Foreskin fibroblast (primary cell): ENCODE measurements at places on chromosomes 11 and 22.

- DNase-seq, result no peak
Observed at GRCh38 chr11:25755918-25756584, 575.9 kb upstream of the ANO3 start.

DNA sequence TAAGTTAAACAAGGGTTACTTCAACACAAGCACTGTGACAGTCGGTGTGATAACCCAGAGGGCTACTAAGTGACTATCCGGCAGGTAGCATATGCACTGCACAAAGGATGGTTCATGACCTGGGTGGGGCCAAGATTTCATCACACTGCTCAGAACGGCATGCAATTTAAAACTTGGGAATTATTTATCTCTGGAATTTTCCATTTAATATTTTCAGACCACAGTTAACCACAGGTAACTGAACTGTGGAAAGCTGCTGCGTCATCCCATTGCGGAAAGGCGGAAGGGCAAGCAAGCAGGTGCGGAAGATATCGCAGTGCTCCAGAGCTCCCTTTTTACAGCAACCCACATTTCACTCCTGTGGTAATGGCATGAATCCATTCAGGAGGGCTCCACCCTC is 540.8 kb downstream of the INSC start:
- no peak for DNase-seq

DNA sequence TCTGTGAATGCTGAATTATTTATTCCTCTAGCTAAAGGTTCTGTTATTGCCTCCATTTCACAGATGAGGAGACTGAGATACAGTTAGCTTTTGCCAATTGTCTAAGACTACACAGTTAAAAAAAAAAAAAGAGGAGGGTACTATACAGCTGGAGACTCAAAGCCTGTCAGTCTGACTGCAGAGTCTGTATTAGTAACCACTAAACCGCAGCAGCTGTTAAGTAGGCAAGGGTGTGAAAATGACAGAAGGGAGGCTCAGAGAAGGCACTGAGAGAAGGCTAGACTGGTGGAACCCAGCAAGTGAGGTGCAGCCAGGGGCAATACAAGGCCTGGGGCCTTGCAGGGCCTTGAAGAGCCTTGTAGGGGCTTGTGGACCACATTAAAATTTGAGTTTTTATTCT is 181.2 kb downstream of the CSNK2A3 start:
- DNase-seq, result no peak

DNA sequence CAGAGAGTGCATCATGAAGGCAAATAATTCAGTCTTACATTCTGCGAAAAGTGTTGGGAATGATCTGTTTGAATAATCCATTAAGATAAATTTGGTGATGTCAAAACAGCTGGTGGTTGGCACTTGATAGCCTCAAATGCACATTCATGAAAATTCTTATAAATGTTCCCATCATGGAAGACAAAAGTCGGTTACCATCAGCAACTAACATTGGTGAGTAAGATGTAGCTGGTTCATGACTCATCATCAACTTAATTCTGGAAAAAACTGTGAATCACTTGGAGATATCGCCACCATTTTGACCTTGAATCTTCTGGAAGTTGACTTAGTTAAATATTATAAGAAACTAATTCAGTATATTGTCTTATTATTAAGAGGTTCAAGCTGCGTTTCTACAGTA is 11.2 kb downstream of the CRYBB1 start:
- no peak for DNase-seq

- DNase-seq, result no peak
Observed at GRCh38 chr11:79101656-79102055, 339.2 kb downstream of the TENM4 start.

DNA sequence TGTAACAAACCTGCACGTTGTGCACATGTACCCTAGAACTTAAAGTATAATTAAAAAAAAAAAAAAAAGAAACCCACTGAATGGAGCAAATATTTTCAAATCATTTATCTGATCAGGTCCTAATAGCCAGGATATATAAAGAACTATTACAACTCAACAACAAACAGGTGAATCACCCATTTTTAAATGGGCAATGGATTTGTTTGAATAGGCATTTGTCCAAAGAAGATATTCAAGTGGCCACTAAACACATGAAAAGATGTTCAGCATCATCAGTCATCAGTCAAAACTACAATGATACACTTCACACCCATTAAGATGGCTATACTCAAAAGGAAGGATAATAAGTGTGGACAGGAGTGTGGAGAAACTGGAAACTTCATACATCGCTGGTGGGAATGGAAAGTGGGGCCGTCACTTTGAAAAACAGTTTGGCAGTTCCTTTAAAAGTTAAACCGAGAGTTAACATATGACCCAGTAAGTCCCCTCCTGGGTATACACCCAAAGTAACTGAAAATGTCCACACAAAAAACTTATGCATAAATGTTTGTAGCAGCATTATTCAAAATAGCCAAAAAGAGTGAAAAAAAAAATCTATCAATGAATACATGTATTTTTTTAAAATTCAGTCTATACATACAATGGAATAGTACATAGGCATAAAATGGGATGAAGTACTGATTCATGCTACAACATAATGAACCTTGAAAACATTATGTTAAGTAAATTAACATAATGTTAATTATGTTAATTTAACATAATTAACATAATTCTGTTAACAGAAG is 53.1 kb downstream of the ARRB1 start:
- DNase-seq, result no peak

DNA sequence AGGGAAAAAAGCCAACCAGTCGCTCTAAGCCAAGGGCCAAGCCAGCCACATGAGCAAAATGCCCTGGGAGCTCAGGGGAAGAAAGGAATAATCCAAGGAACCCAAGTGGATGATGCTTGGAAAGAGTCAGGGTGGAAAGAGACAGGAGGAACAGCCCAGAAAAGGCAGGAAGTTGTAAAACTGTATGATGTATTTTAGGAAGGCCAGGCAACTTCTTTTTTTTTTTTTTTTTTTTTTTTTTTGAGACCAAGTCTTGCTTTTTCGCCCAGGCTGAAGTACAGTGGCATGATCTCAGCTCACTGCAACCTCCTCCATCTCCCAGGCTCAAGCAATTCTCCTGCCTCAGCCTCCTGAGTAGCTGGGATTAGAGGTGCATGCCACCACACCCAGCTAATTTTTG is 1.6 kb downstream of the LGALS12 start:
- DNase-seq, result no peak

DNA sequence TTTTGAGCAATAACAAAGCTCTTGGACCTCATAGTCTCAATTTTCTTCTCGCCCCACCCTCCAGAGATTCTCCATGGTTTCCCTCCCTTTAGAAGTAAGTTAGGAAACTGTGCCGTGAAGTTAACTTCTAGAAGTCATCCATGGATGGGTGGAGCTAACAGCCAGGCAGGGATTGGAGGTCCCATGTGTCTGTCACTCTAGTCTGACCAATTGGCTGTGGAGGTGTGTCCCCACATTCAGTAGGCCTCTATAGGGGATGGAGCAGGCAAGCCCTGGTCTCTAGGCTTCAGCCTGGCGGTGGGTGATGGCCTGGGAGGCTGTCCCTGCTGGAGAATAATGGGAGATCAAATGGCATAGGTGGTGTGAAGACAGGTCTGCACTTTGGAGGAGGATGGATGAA is 50.7 kb downstream of the TP53I11 start:
- DNase-seq, result peak; percentile 41

- DNase-seq, result no peak
Observed at GRCh38 chr11:61639816-61640443, 40.3 kb upstream of the DAGLA start.

GRCh38 chr11:35100013-35100383 is 39.0 kb upstream of the CD44 start:
- DNase-seq, result peak; percentile 62

- no peak for DNase-seq
Observed at GRCh38 chr11:2576111-2576510, 123.7 kb downstream of the KCNQ1OT1 start.

GRCh38 chr11:12696911-12697581 is 22.8 kb downstream of the TEAD1 start:
- no peak for DNase-seq

DNA sequence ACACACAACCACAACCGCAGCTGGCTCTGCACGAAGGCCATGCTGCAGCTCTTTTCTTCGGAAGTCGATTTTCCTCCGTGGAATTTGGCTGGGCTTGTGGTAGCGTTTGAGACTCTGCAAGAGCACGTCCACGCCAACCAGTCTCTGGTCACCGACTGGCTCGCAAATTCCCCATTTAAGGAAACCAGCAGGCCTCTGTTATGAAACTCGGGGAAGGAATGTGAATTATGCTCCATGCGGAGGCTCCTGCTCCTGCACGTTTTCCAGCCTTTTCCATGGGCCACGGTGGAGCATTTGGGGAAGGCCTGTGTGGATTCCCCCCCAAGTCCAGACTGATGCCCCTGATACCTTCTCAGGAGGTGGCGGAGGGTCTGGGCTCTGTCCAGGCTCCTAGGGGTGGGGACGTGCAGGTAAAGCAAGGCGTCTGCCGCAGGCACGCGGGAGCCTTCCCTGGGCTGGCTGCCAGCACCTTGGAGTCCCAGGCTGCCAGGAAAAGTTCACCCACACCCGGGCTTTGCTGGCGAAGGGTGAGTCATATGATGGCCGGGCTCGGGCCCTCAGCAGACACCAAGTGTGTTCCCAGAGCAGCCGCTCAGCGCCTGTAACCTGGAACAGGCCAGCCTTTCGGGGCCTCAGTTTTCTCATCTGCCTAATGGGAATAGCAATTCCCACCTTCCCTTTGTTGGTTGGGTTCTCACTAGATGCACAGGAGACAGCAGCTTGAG is 41.9 kb downstream of the LRP5 start:
- peak; percentile 66 for DNase-seq

GRCh38 chr11:63535734-63536133 is 874 bp upstream of the PLAAT4 start:
- DNase-seq, result no peak

DNA sequence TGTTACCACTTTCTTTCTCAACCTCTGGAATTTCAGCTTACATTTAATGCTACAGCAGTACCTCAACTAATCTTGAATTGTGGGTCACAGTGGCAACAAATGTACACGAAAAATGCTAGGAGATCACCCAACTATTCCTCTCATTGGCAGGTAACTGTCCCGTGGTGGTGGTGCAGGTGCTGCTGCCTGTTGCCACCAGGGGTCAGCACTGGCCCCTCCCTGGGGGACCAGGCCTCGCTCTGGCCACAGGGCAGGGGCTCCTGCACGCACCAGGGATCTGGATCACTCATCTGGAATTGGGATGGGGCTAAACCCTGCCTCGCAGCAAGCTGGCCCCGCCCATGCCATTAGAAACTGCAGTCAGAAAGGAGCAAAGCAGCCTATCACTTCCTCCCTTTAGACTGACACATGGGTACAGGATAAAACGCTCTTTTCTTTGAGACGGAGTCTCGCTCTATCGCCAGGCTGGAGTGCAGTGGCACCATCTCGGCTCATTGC is 6.9 kb upstream of the POLDIP3 start:
- peak; percentile 92 for DNase-seq

- peak; percentile 16 for DNase-seq
Observed at GRCh38 chr11:102724904-102725500, at the start of gene MMP8. MMP8 (minus strand) TSS chr11:102724954; CDS start chr11:102724855, 99 bp downstream.

GRCh38 chr11:2653930-2654739 is 45.7 kb downstream of the KCNQ1OT1 start:
- DNase-seq, result no peak

- DNase-seq, result no peak
Observed at GRCh38 chr11:34300926-34301295, 56.9 kb downstream of the ABTB2 start.

- DNase-seq, result peak; percentile 66
Observed at GRCh38 chr11:9529334-9529650, 44.2 kb upstream of the WEE1 start.
